ENCODE measurements at places on chromosomes 6 and 20. TPM values are rescaled to one million over a fixed set of nuclear protein-coding genes. Genes with fewer than 3 reads are reported as not detected.

GRCh38 chr6:21828704-21829103 lies 235.2 kb downstream of the SOX4 start:
- no peak for DNase-seq

HLA-DOB gene
- total RNA-seq, result 3.6 TPM

- no peak for DNase-seq
Measured at GRCh38 chr6:155595284-155595683, 139.6 kb upstream of the NOX3 start.

ZSCAN23 gene
- total RNA-seq, result 0.50 TPM

GRCh38 chr20:57118964-57119363 lies 147.5 kb downstream of the BMP7 start:
- no peak for DNase-seq

DNA sequence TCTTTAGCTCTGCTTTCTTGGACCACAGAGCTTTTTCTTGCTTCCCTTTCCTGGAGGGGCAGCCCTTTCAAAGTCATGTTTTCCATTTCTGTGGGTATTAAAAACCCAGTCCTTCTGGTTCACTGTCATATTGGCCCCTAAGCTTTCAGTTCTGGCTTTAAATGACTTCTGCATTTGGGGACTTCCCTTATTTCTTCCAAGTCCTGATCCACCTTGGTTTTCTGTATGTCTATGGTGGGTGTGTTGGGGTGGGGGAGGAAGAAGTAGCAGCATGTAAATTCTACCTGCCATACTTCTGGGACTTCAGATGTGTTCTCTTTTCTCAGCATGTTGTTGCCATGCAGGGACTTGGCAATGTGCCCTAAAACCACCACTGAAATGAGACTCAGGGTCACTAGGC lies 77.1 kb upstream of the EMILIN3 start:
- DNase-seq, result no peak

- DNase-seq, result no peak
Measured at GRCh38 chr6:28600245-28600644, 74.6 kb downstream of the GPX5 start.

RSPH3 gene
- 4.9 TPM for total RNA-seq

GRIK2 gene
- total RNA-seq, result not detected

- no peak for DNase-seq
Measured at GRCh38 chr20:6857927-6858326, 90.4 kb downstream of the BMP2 start.

DNA sequence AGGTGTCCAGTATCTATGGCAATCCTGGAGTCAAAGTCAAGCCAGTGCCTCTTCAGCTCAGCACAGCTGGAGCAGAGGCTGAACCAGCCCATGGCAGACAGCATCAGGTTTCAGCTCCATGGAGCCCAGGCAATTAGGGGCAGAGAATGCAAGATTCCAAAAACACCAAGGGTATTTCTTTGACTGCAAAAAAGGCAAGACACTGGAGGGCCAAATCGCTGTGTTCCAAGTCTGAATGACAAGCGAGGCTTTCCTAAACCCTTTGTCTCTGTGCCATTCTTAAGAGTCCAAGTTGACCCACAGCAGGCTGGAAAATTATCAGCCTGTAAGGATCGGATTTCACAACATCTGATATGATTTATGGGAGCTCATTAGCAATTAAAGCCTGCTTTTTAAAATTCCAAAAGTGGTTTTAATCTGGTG lies 49.7 kb upstream of the TGM3 start:
- no peak for DNase-seq

GRCh38 chr6:14573703-14574290 lies 456.2 kb downstream of the CD83 start:
- no peak for DNase-seq

GRCh38 chr6:57123111-57123510 lies 33.1 kb downstream of the ZNF451 start:
- no peak for DNase-seq

GRCh38 chr20:10714236-10714975 lies 40.6 kb upstream of the JAG1 start:
- DNase-seq, result no peak

HLA-DQB2 gene
- 0.30 TPM for total RNA-seq

GRCh38 chr6:93516441-93516840 lies 97.1 kb upstream of the EPHA7 start:
- no peak for DNase-seq

- DNase-seq, result no peak
Measured at GRCh38 chr6:74597840-74598239, 608.0 kb downstream of the COL12A1 start.

DNA sequence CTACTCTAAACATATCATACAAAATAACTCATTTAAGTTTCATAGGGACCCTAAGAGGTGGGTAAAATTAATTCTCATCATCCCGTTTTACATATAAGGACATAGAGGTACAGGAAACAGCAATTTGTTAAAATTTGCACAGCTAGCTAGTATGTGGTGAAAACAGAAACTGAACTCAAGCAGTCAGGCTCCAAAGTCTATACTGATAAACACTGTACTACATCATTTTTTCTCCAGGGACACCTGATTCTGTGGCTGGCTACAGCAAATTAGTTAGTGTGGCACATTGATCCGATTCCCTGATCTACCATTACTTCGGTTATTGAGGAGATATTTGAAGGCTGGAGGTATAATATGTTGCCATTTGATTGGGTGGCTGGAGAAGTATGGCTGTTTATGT lies 36.2 kb upstream of the E2F3 start:
- DNase-seq, result peak; percentile 12

GRCh38 chr6:111710439-111710838 lies 104.8 kb upstream of the TRAF3IP2 start:
- DNase-seq, result no peak

GSTA3 gene
- not detected for total RNA-seq

DNA sequence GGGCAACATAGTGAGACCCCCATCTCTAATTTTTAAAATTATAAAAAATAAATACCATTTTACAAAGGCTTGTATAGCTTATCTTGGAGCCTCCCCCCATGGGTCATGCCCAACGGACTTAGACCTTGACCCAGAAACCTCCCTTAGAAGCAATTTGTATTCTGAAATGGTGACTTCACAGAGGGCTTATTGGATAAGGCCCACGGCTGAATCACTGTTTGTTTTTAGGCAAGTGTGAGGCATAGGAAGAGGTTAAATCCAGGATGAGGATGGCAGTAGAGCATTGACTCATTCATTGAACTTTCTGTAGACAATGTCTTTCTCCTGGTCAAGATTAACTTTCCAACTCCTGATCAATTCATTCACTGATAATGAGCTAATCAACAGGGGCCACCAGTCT lies 6.2 kb upstream of the SNAI1 start:
- DNase-seq, result no peak

Data from activated T-helper 2 cell treated with anti-CD3 and anti-CD28 coated beads, Interferon-gamma antibody, Interleukin-2, Interleukin-4, amounts not matched to agents 10 μg/mL and 5 μg/mL and 100 μg/mL, durations not matched to agents 14 hours and 24 hours and 36 hours (primary cell).